ENCODE measurements at places on chromosomes 2 and 18.
A peak's percentile ranks its signal among the peaks of the same experiment; 100 is the strongest.

GRCh38 chr2:207184348-207184747, 18.6 kb upstream of the KLF7 start:
- no peak for DNase-seq

- no peak for DNase-seq
These were observed 159.0 kb downstream of the RDH14 start for GRCh38 chr2:18401471-18401870.

- no peak for DNase-seq
These were observed 79.6 kb downstream of the USP40 start for GRCh38 chr2:233486778-233487552.

DNA sequence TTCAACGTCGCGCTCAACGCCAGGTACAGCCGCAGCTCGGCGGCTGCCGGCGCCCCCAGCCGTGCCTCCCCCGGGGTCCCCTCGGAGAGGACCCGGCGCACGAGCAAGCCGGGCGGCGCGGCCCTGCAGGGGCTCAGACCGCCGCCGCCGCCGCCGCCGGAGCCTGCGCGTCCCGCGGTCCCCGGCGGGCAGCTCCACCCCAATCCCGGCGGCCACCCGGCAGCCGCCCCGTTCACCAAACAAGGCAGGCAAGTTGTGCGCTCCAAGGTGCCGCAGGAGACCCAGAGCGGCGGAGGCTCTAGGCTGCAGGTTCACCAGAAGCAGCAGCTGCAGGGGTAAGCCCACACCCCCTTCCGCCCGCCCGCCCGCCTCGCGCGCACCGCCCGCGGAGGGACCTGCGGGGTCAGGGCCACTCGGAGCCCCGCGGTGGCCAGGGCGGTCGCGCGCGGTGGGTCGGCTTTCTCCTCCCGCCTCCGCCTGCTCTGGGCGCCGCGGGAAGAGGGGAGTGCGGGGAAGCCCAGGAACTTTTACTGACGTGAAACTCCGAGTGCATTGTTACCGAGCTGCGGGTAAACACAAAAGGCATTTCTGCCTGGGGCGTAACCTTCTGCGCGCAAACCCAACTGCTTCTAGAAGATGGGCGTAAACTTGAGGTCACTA, 861 bp downstream of the LTBP1 start:
- DNase-seq: peak; percentile 11
